ENCODE measurements at places on chromosomes 3 and 15.

- no peak for DNase-seq
Measured at GRCh38 chr3:106485217-106485616, 616.4 kb upstream of the CBLB start.

- DNase-seq: peak; percentile 20
Measured at GRCh38 chr3:149214702-149215101, 6.9 kb downstream of the CP start.

GRCh38 chr15:79009379-79009778, 64.5 kb upstream of the CTSH start:
- DNase-seq: no peak

DNA sequence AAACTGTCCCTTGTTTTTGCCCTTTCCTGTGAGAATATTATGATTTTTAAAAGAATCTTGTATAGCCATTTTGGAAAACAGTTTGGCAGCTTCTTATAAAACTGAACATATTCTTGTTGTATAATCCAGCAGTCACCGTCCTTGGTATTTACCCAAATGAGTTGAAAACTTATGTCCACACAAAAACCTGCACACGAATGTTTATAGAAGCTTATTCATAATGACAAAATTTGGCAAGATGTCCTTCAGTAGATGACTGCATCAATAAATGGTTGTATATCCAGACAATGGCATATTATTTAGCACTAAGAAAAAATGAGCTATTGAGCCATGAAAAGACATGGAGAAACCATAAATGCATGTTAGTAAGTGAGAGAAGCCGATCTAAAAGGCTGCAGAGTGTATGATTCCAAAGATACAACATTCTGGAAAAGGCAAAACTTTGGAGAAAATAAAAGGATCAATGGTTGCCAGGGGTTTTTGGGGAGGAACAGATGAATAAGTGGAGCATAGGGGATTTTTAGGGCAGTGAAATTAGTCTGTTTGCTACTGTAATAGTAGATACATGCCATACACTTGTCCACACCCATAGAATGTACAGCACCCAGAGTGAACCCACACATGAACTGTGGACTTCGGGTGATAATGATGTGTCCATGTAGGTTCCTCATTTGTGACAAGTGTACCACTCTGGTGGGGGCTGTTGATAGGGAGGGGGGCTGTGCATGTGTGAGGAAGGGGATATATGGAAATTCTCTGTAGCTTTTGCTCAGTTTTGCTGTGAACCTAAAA, 31.7 kb downstream of the LIMD1 start:
- no peak for DNase-seq

DNA sequence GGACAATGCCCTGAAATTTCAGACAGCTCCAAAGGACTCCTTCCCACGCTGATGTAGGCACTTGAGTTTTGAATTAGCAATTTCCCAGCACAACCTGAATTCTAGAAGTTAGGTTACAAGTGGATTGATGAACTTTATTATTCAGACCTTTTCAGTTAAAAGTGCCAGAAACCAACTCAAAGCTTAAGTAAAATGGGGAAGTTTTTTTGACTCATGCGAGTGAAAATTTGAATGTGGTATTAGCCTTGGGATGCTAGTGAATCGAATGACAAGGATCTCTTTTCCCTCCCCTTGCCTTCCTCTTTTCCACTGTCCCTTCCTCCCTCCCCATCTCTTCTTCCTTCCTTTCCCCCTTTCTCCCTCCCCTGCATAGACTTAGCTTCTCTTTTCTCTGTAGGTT, 295.1 kb upstream of the PROK2 start:
- DNase-seq: no peak

DNA sequence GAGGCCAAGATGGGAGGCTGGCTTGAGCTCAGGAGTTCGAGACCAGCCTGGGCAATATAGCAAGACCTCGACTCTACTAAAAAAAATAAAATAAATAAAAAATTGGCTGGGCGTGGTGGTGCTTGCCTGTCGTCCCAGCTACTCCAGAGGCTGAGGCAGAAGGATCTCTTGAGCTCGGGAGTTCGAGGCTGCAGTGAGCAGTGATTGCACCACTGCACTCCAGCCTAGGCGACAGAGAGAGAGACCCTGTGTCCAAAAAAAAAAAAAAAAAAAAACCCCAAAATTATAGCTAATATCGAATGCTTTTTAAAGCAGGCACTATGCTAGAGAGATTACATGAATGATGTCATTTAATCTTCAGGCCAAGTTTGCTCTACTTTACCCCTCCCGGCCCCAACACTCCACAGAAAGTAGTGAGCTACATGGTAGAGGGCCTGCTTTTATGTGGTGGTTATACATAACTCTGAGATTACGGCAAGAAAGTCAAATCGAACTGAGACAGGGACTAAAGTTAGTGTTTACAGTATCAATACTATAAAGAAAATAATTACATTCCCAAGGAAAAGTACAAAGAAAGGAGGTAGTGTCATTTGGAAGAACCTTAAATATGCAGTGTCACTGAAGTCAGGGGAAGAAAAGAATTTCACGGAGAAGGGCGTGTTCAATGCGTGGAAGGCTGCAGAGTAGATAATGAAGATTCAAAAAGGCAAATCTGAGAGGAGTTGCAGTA, 1.1 kb downstream of the ADPGK start:
- DNase-seq: no peak

DNA sequence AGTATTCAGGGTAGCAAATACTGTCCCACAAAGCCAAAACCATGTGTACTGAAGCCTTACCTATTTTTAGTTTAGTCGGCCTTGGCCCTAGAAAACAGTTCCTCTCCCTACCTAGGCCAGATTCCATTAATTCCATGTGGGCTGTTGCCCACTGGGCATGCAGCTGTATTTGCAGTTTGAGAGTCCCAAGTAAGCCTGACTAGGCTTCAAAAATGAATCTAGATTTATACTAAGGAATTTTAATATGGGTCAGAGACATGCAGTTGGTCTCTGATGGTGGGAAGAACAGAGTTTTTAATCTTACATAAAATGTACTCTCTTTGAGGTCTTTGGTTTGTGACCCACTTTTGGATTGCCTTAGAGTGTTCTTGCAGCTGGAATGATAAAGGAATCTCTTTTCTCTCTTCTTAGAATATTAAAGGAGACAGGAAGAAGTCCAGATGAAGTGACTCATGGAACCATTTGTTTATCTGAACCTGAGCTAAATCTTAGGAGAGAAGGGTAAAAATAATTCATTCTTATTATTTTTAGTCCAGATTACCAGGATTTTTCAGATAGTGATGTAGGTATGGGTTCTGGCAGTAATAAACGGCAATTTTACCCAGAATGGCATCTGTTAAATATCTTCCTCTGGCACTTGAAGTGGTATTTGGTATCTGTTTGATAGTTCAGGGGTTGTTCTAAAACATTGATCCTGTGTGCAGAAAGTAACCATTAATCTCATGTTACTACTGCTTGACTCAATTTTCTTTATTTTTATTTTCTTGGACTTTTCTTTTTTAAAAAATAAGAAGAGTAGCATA, 33.8 kb downstream of the GLCE start:
- DNase-seq: no peak

DNA sequence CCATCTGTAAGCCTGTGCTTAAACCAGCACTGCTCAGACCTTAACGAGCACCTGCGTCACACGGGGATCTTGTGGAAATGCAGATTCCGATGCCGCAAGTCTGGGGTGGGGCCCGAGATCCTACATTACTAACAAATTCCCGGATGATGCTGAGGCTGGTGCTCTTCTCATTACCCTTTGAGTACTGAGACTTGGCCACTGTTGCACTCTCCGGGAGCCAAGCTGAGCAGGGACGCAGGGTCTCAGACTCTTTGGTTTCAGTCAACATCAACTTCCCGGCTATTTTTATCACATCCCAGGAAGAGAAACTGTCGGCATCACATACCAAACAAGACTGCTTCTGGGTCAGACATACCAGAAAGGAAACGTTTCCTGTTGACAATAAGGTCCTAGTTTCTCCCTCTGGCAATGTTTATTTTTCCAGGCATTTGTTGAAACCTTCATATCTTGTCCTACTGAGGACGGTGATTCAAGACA, 276.6 kb downstream of the SHQ1 start:
- no peak for DNase-seq

- DNase-seq: no peak
Measured at GRCh38 chr15:68560501-68561113, 18.2 kb upstream of the CORO2B start.

- no peak for DNase-seq
Measured at GRCh38 chr3:31525532-31525931, 7.2 kb upstream of the STT3B start.

GRCh38 chr3:94373456-94373855, 310.6 kb downstream of the NSUN3 start:
- DNase-seq: no peak

DNA sequence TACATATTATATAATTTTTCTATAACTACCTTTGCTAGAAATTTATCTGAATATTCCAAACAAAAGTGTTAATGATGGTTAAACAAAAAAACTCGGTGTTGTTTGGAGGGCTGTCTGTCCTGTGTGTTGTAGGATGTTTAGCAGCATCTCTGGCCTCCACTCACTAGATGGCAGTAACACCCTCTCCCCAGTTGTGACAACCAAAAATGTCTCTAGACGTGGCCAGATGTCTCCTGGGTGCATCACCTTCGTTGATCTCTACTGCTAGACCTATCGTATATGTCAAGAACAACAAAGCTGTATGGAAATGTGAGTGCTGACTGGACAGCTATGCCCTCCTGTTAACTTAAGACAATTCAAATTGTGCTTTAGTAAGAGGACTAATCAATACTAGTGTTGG, 14.1 kb downstream of the ANKRD34C start:
- no peak for DNase-seq
